NCI-H345 (cell line): ENCODE measurements at places on chromosomes 6 and 20.

GRCh38 chr6:45706319-45706718 is 309.3 kb downstream of the CLIC5 start:
- no peak for DNase-seq

- peak; percentile 35 for DNase-seq
Observed at GRCh38 chr6:3363296-3364025, 93.4 kb downstream of the SLC22A23 start.

DNA sequence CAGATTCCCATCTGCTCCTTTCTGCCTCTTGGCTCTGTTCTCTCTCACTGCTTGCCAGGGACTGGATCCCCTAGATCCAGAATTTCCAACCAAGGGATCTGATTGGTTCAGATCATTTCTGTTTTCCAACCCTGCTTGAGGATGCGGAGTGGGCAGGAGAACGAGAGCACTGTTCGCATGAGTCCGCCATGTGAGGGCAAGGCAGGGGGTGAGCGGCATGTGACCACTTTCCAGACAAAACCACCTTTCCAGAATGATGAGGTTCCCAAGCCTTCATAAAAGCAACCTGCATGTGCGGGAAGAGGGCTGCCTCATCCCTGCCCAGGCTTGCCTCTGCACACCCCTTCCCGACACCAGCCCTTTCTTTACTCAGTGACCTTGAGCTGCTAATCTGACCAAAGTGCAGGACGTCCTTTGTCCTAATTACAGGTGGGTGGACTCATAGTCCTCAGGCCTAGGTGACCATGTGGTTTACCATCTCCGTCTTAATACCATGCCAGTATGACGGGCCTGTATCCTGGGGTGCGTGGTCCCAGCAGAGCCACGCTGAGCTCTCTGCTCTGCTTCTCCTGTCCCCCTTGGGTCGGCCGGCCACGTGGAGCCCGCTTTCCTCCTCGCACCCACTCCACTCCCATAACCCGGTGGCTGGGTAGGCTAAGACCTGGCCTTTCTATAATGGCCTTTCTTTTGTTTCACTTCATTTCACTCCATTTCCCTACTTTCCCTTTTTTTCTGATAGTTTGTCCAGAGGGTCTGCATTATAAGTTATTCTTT is 14.4 kb downstream of the NQO2 start:
- DNase-seq = no peak

GRCh38 chr20:29741594-29741893 is 1515.9 kb upstream of the DEFB115 start:
- no peak for DNase-seq

GRCh38 chr6:102732898-102733297 is 1339.4 kb downstream of the GRIK2 start:
- DNase-seq = no peak

- no peak for DNase-seq
Observed at GRCh38 chr20:7856756-7857155, 83.5 kb downstream of the HAO1 start.

GRCh38 chr20:17457588-17458190 is 73.5 kb downstream of the BFSP1 start:
- no peak for DNase-seq
